ENCODE measurements at places on chromosomes 1 and 21.

GRCh38 chr1:3012456-3013291 lies 8.6 kb upstream of the ACTRT2 start:
- peak; percentile 10 for DNase-seq

DNA sequence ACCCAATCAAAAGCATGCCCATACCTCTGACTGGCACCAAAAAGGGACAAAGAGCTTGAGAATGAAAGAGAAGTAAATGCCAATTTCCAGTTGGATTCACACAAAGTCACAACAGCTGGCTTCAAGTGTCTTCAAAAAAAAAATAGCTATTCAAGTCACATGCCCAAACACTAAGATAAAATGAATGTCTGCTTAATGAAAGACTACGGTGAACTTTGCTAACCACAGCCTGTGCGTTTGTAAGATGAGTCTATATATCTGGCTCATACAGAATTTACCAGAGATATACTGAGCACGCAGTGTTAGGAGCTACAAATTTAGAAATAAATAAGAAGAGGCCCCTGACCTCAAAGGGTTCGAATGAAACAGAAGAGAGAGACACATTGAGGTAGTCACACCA lies 73.2 kb downstream of the DAB1 start:
- DNase-seq: no peak

DNA sequence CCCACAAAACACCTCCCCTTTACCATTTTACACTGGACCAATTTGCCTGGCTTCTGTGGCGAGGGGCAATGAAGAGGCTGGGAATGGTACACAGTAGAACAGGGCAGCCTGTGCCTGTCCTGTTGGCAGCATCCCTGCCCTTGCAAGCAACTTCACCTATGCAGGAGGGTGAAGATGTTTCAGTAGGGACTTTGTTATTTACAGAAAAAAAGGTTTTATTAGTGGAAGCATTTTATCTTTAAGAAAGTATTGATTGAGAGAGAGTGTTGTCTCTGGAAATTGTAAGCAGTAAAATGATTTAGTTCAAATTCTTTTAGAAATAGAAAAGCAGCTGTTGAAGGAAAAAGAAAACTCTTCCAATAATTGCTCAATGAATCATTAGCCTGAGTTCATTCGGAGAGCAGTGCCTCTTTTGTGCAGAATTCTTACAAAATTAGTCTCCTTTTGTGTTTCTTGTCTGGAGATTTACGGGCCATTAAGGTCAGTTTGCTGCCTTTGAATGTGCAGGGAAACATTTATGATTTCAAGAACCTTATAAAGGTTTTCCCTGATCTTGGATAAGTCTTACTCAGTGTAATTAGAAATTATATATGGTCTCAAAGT lies 49.1 kb downstream of the HHAT start:
- DNase-seq: no peak

GRCh38 chr1:22830041-22830566 lies 119.5 kb downstream of the EPHB2 start:
- DNase-seq: no peak

DNA sequence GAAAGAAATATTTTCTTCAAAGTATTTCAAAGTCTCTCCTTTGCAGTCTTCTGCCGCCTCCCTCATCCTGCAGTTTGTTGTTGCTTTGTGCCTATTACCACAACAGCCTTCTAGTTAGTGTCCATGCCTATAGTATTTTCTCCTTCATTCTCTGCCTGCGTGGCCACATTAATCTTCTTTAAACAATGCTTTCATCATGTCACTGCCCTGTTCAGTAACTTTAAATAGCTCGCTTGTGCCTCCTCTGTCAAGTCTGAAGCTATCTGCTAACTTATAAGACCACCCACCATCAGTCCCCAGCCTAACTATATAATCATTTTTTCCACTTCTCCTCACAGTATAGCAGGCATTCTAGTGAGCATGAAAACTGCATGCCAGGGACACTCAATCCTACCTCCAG lies 290.3 kb downstream of the PDE4B start:
- no peak for DNase-seq

DNA sequence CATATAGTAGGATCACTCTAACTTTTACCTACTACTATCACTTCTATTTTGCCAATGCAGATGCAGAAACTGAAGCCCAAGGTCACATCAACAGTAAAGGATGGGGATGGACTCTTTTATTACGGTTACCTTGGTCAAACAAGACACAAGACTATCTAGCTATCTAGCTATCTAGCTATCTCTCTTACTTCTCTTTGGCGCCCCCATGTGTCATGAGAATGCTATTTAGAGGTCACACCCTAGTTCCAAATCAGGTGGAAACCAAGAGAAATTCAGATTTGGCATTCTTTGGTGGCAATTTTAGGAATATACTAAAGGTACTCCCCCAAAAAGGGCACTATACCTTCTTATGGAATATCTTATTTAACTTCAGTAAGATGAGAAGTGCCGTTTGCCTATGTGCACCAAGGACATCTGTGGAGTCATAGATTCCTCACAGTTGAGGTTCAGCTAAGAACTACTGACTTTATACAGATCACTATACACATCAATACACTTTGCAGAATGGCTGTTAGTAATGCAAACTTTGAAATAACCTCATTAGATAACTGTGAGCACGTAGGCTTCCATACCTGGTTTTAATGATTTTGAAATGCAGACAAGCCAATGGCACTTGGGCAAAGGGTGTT lies 6.7 kb downstream of the ZNF648 start:
- peak; percentile 75 for DNase-seq

DNA sequence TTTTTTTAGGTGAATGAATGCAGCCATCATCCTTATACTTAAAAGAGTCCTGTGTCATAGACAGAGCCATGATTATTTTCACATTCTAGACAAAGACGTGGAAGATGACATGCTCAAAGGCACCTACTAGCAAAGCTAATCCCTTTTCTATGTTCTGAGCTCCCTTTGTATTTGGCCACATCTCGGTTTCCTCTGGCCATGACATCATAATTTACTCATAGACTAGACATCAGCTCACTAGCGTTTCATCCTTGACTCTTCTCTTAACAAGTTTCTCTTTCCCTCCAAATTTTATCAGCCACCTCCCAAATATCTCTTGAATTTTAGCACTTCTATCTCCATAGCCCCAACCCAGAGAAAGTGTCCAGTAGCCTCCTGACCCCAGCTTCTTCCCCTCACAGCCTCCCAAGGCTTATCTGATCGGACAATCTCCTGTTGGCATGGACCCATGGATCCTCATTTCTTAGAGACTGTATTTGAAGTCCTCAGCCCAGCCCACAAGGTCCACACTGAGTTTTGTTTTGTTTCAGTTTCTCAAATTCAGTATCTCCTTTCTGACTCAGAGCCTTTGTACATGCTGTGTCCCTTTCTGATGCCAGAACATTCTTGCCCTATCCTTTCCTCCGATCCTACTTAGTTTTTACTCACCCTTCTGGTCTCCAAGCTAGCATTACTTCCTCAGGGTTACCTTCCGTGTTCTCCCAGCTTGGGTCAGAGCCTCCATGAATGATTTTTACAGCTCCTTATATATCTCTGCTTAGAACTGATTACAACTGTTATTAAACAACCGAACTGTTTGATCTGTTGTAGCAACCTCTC lies 33.0 kb upstream of the EPS8L3 start:
- no peak for DNase-seq

- no peak for DNase-seq
These were observed 6.4 kb downstream of the DSCAM start for GRCh38 chr21:40840401-40841125.

DNA sequence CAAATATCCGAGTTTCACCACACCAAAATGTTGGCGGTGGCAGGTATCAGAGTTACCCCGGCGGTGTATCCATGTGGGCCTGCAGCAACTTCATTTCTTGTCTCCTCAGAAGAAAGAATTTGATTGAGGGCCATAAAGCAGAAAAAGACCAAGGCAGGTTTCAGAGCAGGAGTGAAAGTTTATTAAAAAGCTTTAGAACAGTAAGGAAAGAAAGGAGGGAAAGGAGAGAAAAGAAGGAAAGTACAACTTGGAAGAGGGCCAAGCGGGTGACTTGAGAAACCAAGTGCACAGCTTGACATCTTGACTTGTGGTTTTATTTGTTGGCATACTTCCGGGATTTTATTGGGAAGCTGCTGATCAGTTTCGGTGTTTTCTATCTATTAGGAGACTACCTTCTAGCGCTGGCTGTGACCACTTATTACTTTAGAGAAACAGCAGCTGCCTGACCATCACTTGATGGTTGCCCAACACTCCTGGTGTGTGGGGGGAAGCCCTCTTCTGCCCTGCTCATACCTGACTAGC lies 75.5 kb upstream of the RAB3GAP2 start:
- no peak for DNase-seq

GRCh38 chr1:40422630-40423263 lies 27.5 kb upstream of the ZFP69B start:
- DNase-seq: no peak

DNA sequence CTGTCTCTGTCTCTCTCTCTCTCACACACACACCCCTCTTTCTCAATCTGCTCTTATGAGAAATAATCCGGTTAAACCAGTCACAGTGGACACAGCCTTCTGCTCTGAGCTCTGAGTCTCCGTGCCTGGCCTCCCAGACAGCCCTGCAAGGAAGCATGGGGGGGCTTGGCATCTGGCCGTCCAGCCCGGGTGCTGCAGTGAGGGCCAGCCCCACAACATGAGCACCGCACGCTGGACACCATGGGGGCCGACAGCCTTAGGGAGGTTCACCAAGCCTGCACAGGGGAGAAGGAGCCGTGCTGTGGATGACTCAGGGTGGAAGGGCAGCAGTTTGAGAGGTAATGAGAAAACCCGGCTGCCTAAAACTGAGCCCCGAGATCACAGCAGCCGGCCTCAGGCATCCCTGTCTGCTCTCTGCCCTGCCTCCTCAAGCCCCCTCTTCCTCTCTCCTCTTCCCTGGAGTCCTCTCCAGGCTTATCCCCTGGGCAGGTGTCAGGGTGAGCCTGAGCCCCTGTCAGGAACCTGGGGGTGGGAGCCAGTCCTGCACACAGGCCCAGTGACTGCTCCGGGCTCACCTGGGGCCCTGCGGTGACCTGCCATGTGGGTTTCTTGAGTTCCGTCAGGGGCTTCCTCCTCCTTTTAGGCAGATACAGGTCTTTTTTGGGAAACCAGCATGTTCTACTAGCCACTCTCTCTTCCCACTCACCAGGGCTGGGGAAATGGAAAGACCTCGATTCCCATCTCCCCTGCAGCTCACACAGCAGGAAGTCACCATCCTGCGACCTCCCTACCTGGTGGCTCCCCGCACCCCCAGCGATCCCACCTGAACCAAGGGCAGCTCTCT lies 92.8 kb downstream of the ITPKB start:
- no peak for DNase-seq

- DNase-seq: no peak
These were observed 14.9 kb upstream of the SEMA4A start for GRCh38 chr1:156138458-156138867.

- no peak for DNase-seq
These were observed 156.3 kb upstream of the C1orf174 start for GRCh38 chr1:4056422-4056821.

GRCh38 chr1:23793018-23793781 lies 2.3 kb downstream of the LYPLA2 start:
- DNase-seq: no peak

DNA sequence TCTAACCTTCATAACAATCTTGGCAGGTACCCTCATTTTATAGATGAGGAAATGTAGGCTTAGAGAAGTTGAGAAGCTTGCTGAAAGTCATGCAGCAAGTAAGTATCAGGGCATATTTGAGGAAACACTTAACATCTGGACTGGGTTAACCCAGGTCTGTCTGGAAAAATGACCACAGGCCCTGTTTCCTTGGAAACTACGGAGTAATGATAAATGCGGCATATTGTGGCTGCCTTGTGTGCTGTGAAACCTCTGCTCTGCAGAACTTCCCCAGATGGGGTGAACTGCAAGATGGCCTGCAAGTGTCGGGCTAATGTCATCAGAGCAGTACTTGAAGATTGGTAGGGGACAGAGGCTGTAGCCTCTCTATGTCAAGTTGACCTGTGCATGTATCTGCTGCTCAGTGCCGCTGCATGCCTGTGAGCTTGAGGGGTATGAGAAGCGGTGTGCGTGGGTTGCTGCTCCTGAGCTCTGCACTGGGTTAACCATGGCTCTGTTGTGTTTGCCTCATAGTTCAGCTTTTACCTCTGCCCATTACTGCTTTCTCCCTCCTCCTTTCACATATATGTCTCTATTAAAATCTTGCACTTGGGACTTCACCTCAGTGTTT lies 83.1 kb downstream of the WDR3 start:
- no peak for DNase-seq

GRCh38 chr1:52629667-52630066 lies 3.3 kb upstream of the SHISAL2A start:
- DNase-seq: no peak

- no peak for DNase-seq
These were observed 158.3 kb downstream of the PLA2G4A start for GRCh38 chr1:186987065-186987464.

- DNase-seq: no peak
These were observed 17.1 kb downstream of the OLIG2 start for GRCh38 chr21:33042812-33043211.

- no peak for DNase-seq
These were observed 103.2 kb upstream of the COA6 start for GRCh38 chr1:234270093-234270492.

GRCh38 chr1:53463961-53464899 lies 5.0 kb downstream of the DMRTB1 start:
- no peak for DNase-seq

- no peak for DNase-seq
These were observed 12.8 kb upstream of the CD53 start for GRCh38 chr1:110860174-110860573.

GRCh38 chr1:70764747-70765146 lies 282.9 kb downstream of the PTGER3 start:
- DNase-seq: no peak

GRCh38 chr1:224539971-224540370 lies 76.1 kb upstream of the CNIH3 start:
- no peak for DNase-seq

DNA sequence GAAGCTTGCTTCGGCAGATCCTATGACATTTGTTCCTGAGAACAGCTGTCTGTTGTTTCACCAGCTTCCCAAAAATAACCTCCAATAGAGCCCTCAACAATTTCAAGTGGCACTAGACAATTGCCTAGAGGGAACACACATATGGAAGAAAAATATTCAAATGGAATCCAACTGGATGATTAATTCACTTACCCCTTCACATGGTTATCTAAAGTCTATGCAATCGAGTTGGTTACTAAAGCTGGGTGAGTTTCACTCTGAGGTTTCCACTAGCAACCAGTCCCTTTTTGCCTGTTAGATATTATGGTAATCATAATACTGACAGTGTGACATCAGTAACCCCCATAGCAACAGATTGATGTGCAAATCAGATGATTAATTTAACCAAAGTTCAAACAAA lies at the start of gene LEMD1:
Gene LEMD1 (minus strand): TSS at position 259 of the 400 bp plus-strand sequence. CDS start 1,520 bp downstream, outside the sequence.
- no peak for DNase-seq

- no peak for DNase-seq
These were observed 284.5 kb downstream of the ASTN1 start for GRCh38 chr1:176879784-176880620.

- no peak for DNase-seq
These were observed 352.6 kb upstream of the NEGR1 start for GRCh38 chr1:72634946-72635345.

- DNase-seq: no peak
These were observed 181.3 kb upstream of the DMRTA2 start for GRCh38 chr1:50604580-50604979.
